ENCODE measurements at places on chromosomes 12 and 14. TPM values are rescaled to one million over a fixed set of nuclear protein-coding genes. Genes with fewer than 3 reads are reported as not detected.
A peak's percentile ranks its signal among the peaks of the same experiment; 100 is the strongest.

- peaks cover 33% of the 10 kb centered on the region for H3K4me1 ChIP-seq
- H3K4me3 ChIP-seq: no peak overlapping the region
- DNase-seq: no peak
- H3K27ac ChIP-seq: peak overlapping the region; percentile 26
- H3K36me3 ChIP-seq: no peaks in the 10 kb centered on the region
- no peaks in the 10 kb centered on the region for H3K27me3 ChIP-seq
These were observed 89.1 kb upstream of the STAC3 start for GRCh38 chr12:57340104-57340503.

Gene HCFC2
- 33.5 TPM for total RNA-seq

Gene SUSD6
- 59.6 TPM for total RNA-seq

Gene SMOC1
- 6.0 TPM for total RNA-seq

DNA sequence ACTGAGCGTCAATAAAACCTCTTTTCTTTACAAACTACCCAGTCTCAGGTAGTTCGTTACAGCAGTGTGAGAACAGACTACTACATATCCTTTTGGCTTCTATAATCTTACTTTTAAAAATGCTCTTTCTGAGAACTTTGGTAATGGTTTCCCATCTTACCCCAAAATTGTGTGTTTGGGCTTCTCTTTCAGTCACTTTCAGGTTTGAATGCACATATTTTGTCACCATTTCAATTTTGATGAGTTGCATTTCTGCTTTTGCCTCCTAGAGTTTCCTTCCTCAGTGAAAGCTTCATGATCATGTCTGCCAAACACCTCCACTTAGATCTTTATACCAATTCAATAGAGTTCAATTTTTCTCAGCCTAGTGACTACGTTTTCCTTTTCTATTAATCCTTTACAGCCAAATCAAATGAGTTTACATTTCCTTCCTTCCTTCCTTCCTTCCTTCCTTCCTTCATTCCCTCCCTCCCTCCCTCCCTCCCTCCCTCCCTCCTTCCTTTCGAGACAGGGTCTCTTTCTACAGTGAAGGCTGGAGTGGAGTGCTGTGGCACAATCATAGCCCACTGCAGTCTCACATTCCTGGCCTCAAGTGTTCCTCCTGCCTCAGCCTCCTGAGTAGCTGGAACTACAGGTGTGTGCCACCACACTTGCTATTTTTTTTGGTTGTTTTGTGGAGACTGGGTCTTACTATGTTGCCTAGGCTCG, 124.9 kb downstream of the BCAT1 start:
- DNase-seq: no peak

Gene SOAT2
- 0.66 TPM for total RNA-seq

- H3K27me3 ChIP-seq: peaks cover 36% of the 10 kb centered on the region
- DNase-seq: no peak
- H3K36me3 ChIP-seq: no peaks in the 10 kb centered on the region
- H3K4me1 ChIP-seq: peaks cover 7% of the 10 kb centered on the region
These were observed 251.8 kb downstream of the APAF1 start for GRCh38 chr12:98896938-98897337.

DNA sequence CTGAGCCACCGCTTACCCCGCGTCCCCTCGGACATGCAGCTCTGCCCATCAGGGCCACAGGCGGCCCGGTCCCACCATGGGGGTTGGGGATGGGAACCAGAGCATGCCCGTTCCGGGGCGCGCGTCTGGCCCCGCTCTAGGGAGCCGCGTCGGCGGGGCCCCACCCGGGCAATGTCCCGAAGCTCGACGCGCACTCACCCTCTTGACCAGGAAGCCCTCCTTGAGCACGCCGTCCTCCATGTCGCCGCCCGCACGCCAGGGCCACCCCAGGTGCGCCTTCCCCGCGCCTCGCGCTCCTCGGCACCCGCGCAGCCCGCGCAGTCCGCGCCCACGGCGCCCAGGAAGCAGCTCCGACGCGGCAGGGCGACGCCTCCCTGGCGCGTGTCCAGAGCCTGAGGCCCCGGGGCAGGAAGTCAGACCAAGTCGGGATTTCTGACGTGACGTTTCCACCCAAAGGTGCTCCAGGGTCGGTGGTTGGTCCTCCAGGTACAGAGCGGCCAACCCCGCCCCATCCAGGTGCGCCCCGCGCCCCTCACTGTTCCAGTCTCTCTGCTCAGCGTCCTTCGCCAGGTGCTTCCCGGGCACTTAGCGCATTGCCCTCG, at the start of gene PLEK2:
TSS of gene PLEK2 (minus strand) at position 346 of the 602 bp plus-strand sequence. CDS start at position 240, 106 bp downstream.
- no peaks in the 10 kb centered on the region for H3K27me3 ChIP-seq
- no peak within 1 kb of the TSS for H3K27ac ChIP-seq
- no peaks in the 10 kb centered on the region for H3K36me3 ChIP-seq
- DNase-seq: no peak

DNA sequence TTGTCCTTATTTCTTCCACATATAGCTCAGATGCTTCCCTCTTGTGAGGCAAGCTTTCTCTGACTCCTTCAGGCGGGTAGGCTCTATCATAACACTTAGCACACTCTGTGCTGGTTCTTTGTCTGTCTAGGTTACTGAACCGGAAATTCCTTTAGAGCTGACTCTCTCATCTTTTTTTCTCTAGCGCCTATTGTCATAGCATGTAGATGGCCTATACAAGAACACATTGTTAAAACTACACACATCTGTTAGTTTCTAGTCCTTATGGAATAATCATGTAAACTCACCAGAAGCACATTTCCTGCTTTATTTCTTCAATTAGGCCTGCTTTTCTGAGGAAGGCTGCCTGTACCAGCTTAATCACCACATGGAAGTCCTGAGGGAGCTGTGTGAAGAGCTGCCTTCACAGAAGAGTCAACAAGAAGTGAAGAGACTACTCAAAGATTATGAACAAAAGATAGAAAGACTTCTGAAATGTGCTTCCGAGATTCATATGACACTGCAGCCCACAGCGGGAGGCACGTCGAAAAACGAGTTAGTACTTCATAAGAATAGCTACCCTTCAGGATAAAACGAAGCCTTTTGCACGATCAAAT, 143.9 kb downstream of the SYNE2 start:
- no peaks in the 10 kb centered on the region for H3K36me3 ChIP-seq
- no peak for DNase-seq
- no peak overlapping the region for H3K27ac ChIP-seq
- H3K4me3 ChIP-seq: no peak overlapping the region
- H3K4me1 ChIP-seq: no peaks in the 10 kb centered on the region

Gene DDX23
- 73.7 TPM for total RNA-seq

Gene OTOGL
- total RNA-seq: 0.60 TPM

All from tibial nerve (tissue), 4 donors.